ENCODE measurements at places on chromosomes 7 and 10. TPM values are rescaled to one million over a fixed set of nuclear protein-coding genes. Genes with fewer than 3 reads are reported as not detected.

Gene PTPRE
- total RNA-seq = 47.9 TPM

DNA sequence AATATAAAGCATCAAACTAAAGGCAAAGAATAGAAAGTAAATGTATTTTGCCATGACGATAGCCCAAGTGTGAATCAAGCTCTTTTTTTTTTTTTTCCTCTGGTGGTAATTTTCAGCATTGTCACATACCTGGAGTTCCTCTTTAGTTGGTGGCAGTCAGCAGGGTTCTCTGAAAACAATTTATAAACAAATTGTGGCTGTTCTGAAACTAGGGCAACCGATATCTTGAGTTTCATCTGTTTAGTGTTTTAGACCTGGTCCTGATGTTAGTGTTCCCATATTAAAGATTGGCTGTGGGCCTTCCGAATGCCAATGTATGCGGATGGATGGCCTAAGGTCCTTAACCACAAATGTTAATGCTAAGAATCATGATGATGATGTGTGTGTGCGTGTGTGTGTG lies 713.1 kb downstream of the GATA3 start:
- no peak for DNase-seq

- DNase-seq = no peak
These were observed 108.6 kb upstream of the ABI1 start for GRCh38 chr10:26969145-26969926.

DNA sequence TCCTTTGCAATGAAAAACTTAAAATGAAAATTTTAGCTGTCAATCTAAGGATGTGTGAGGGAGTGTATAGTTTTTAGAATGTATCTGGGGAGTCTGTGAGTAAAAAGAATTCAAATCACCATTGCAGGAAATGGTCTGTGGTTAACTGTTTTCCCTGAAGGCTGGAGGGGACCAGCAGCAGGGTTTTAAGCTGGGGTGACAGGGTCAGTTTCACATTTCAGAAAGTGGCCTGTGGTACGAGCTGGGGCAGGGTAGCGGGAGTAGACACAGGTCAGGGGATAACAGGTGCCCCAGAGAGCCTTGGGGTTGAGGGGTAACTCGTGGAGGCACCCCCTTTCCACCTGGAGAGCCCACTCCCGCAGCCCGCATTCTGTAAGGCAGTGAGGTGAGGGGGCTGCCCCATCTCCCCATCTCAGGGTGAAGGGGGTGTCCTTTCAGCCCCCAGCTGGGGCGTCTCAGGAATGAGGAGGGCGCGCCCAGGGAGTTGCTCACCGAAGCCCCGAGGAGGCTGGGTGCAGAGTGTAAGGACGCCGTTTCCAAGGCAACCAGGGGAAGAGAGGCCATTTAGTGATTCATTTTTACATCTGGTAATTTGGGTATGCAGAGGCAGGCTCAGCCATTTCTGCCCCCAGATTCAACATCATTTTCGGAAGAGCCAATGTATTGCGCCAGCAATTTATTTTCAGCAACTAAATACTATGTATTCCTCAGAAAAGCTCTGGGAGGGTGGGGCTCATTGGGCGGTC lies 168.9 kb downstream of the SLIT1 start:
- DNase-seq = no peak

Gene NME8
- total RNA-seq = not detected

Gene TAS2R3
- 3.0 TPM for total RNA-seq

Gene SLC18A3
- total RNA-seq = not detected

Gene OR2A7
- total RNA-seq = 3.8 TPM

DNA sequence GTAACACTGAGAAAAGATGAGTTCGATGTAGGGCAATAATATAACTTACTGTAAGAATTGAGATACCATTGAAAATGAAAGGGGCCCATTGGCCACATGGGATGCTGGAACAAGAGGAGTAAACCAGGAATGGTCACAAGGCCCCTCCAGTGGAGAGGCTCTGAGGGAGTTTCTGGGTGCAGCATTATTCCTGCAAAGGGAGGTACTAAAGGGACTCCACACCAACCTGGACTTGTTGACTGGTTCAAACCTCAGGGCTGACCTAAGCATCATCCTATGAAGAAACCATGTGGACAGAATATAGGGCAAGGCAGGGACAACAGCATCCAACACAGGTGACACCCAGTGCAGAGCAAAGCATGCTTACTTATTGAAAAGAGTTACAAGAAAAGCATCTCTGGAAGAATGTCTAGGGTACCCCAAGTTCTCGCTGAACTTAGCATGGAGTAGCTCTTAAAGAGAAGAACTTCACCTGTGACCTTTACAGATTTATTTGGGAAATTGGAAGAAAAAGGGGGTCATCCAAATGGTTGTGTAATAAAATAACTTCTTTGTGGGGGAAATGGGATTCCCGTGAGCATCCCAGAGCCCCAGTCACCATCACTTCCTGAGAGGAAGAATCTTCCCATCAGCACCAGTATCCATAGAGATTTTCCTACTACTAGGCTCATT lies 34.7 kb downstream of the PRSS2 start:
- no peak for DNase-seq

Gene TAS2R5
- total RNA-seq = 2.0 TPM

- DNase-seq = no peak
These were observed 544.2 kb upstream of the PHF14 start for GRCh38 chr7:10429511-10429910.

- DNase-seq = no peak
These were observed 891.9 kb upstream of the MBL2 start for GRCh38 chr10:53664282-53665019.

DNA sequence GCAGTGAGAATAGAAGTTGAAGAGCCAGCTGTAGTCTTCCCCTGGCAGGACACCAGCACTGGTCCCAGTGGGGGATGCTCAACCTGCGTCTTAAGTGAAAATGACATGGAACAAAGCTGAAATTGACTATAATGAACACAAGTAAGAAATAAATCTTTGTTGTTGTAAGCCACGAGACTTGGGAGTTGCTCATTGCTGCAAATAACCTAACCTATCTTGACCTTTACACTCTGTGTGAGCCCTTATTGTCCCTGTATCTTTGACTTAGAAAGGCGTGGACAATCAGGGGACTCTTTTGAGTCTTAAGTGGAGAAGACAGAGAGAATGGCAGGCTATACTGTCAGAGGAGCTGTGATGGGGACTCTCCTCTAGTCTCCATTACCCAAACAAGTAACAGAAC lies 16.9 kb downstream of the ZC3HAV1L start:
- no peak for DNase-seq

- no peak for DNase-seq
These were observed 75.5 kb upstream of the PCGF5 start for GRCh38 chr10:91144961-91145360.

Gene HMX3
- total RNA-seq = not detected

- DNase-seq = no peak
These were observed 26.7 kb downstream of the ELAPOR2 start for GRCh38 chr7:87032604-87033339.

- DNase-seq = no peak
These were observed 29.2 kb upstream of the RTKN2 start for GRCh38 chr10:62297857-62298256.

DNA sequence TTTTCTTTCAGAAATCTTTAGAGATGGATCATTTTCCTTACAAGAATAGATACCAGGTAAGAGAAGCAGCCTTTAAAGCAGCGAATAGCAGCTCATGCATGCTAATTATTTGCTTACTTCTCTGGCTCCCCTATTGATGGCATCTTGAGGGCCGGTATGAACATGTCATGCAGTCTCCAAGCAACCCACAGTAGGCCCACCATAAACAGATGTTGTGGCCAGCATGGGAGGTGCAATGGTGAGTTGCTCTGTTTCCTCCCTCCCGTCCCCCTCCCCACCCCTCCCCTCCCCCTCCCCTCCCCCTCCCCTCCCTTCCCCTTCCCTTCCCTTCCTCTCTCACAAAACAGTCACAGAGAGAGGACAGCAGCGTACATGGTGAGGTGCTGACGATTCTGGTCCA lies 9.7 kb upstream of the ZNF273 start:
- no peak for DNase-seq

DNA sequence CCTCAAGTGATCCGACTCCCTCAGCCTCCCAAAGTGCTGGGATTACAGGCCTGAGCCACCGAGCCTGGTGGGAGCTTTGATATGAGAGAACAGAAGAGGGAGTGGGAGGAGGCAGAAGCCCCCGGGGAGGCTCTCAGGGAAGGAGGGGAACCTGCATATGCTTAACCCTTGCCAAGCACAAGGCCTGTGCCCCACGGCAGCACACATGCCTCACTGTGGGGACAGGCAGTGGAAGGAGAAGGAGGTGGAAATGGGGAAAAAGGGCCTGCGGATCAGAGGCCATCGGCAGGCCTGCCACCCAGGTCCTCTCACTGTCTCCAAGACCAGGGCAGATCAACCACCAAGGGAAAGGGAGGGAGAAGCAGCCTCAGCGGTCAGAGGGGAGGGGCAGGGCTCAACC lies 7.2 kb upstream of the GRID1 start:
- DNase-seq = no peak

Gene STEAP1B
- total RNA-seq = 4.4 TPM

DNA sequence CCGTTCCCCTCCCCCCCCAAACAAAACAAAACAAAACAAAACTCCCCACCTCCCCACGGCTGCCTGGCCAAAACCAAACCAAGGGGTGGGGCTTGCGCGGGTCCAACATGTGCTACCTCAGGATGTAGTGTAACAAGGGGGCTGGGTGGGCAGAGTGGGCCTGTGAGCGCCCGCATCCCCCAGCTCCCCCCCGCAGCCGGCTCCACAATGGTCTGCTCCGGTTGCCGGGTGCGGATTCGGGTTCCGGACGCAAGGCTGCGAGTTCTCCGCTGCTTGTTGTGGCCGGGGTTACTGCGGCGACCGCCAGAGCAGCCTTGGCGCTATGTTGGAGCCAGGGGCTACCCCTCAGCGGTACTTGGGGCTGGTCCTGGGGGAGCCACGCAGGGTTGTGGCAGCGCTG lies 4.9 kb downstream of the C10orf143 start:
- no peak for DNase-seq

DNA sequence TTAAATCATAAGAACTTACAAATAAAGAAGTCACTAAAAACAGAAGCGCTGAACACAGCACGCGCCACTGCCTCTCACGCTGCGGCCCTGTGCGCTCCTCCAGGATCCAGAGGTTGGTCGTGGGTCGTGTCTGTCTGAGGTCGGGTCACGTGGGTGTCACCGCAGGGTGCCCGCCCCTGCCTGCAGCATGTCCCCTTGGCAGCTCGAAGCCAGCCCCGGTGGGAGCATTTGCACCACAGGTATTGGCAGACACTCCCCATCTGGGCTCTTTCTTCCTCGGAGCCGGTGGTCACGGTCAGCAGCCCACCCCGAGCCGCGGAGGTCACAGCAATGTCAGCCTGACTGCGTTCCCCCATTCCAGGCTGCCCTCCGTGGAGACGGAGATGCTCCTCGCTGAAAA lies 88.6 kb downstream of the PDGFA start:
- DNase-seq = no peak

DNA sequence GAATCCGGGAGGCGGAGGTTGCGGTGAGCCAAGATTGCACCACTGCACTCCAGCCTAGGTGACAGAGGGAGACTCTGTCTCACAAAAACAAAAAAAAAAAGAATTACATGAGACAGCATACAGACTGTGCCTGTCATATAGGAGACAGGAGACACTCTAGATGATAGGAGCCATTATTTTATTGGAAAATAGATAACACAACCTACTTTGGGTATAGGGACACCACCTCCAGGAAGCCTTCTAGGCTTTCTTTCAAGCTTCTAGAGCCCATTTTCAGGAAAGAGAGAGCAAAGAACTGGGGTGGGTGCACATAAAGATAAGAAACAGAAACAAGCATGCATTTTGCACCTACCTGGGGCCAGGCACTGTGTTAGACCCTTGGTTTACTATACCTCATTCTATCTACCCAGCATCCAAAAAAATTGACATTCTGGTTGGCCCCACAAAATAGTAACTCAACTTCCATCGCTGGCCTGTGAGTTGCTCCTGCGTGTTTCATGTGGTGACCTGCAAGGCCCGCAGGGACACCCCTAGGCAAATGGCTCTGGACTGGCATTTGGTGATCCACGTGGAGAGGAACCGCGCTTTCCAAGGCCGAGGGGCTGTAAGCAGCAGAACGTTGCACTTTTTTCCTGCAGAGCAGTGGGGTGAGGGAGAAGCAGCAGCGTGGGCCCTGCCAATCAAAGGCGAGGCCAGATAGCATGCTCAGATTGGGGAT lies 57.1 kb upstream of the CACUL1 start:
- no peak for DNase-seq

DNA sequence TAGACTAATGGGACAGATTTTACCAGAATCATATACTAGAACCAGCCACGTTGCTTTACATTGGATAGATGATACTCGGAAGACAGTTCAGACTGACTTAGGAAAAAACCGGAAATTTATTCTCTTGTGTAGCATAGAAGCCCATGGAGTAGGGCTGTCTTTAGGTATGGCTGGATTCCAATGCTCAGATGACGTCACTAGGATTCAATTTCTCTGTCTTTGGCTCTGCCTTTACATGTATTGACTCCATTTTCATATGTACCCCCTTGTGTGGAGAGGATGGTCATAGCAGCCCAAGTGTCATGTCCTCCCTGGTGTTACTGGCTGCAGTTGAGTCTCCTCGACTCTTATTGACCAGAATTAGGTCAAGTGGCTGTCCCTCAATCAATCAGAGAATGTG lies 39.2 kb upstream of the SMNDC1 start:
- no peak for DNase-seq

DNA sequence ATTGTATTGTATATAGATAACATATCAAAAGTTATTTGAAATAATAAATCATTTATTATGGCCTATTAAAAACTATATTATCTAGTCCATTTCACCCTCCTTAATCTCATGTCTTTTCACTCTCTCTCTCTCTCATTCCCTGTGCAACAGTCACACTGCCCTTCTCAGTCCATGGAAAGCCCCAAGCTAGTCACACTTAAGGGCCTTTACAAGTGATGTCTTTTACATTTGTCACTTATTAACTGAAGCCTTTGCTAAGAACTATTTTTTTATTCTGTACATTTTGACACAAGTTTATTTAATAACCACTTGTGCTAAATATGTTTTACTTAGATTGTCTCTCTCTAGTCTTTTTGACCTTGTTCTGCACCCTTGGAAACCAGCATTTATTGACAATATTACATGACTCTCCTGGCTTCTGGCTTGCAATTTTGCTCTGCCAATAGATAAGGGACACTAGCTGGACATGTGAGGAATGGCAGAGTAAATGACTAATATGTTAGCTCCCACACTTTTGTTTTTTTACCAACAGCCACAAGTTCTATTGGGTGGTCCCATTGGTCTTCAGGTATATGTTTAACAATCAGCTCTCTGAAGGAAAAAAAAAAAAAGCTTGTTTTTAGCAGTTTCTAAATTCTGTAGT lies 706.8 kb upstream of the POT1 start:
- DNase-seq = no peak
